Activated CD4-positive, alpha-beta memory T cell treated with anti-CD3 and anti-CD28 coated beads, Interleukin-2, amount 10 ng/mL, durations not matched to agents 7 days and 5 days (primary cell): ENCODE measurements at places on chromosomes 3 and 15. TPM values are rescaled to one million over a fixed set of nuclear protein-coding genes. Genes with fewer than 3 reads are reported as not detected.

DNA sequence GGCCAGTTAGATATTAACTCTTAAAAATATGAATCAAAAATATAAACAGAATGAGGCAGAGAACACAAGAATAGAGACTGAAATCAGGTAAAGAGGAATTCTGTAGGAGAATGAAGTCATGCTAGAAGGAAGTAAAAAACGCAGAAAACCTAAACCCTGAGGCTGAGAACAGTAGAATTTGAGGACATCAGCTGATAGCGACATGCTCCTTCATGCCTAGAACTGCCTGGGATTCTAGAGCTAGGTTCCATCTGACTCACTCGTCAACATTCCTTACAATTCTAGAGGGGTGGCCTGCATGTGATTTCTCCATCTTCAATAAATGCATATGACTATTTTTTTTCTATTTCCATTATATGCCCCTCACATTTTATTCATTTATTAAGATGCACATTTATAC lies 343.0 kb downstream of the ROBO1 start:
- no peak overlapping the region for H3K27ac ChIP-seq

GRCh38 chr15:39499042-39499441 lies 81.8 kb upstream of the THBS1 start:
- H3K27ac ChIP-seq = no peak overlapping the region
- H3K4me1 ChIP-seq = peaks cover 49% of the 10 kb centered on the region
- no peak overlapping the region for H3K4me3 ChIP-seq
- no peak for DNase-seq
- no peaks in the 10 kb centered on the region for H3K36me3 ChIP-seq

DNA sequence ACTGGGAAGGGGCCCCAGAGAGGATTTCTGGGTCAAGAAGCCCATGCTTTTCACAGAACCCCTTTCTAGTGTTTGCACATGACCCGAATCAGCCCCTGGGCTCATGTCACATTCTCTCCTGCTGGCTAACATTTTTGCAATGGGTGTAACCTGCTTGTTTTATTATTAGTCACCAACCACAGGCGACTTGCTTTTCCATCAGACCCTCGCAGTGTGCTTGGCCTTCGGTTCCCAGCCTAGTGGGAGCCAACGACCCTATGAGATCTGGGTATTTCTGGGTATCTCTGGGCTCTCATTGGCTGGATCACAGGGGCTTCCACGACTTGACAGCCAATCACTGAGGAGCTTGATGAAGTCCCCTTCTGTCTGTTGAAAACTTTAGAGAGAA lies 11.0 kb upstream of the FBLN2 start:
- H3K4me1 ChIP-seq = peaks cover 7% of the 10 kb centered on the region
- no peak overlapping the region for H3K27ac ChIP-seq
- peaks cover 10% of the 10 kb centered on the region for H3K27me3 ChIP-seq

DNA sequence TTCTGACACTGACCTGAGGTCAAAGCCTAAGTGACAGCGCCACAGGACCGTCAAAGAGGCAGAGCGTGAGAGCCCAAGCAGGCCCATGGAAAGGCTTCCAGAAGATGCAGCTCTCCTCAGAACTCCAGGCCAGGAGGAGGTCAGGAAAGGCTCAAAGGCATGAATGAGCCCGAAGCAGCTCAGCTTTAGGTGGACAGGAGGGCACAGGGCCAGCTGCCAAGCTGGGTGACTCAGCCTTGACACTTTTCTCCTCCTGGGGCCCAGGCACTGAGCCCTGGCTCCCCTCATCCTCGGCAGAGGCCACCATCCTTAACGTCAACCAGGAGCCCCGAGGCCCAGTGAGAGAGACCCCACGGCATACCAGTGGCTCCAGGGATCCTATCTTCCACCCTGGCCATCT lies 62.9 kb downstream of the ADCY5 start:
- H3K4me1 ChIP-seq = no peaks in the 10 kb centered on the region
- H3K4me3 ChIP-seq = no peak overlapping the region
- no peak overlapping the region for H3K27ac ChIP-seq

Gene SLC2A2
- total RNA-seq = not detected

Gene TNNC1
- 2.3 TPM for total RNA-seq

Gene SRGAP3
- 1.3 TPM for total RNA-seq

Gene THAP10
- 0.15 TPM for total RNA-seq
